ENCODE measurements at places on chromosomes 2 and 18. TPM values are rescaled to one million over a fixed set of nuclear protein-coding genes. Genes with fewer than 3 reads are reported as not detected.

DNA sequence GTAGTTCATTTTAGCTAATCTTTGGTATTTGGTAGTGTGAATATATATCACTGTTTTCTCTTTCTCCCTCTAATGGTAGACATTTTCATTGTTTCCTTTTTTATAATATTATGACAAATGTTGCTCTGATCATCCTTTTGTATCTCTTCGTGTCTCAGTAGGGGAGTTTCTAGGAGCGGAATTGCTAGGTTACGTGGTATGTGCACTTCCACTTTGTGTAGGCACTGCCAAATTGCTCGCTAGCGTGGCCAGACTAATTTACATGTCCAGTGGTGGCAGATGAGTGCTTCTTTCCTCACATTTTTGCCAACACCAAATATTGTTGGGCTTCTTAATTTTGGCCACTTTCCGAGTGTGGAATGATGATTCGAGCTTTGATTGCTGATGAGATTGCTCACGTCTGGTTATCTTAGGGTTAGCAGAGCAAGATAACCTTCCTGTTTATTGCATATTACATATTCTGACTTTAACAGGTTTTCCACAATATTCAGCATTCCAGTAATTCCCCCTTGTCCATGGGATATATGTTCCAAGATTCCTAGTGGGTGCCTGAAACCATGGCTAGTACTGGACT lies 30.4 kb upstream of the GREB1 start:
- DNase-seq, result no peak

Gene CACNB4
- total RNA-seq, result 2.9 TPM

DNA sequence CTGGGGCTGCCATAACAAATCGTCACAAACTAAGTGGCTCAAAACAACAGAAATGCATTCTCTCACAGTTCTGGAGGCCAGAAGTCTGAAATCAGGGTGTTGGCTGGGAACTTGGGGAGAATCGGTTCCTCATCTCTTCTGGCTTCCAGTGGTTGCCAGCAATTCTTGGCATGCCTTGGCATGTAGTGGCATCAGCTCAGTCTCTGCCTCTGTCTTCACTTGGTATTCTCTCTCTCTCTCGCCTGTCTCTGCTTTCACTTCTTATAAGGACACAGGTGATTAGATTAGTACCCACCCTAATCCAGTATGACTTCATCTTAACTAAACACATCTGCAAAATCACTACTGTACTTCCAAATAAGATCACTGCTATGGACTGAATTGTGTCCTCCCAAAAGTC lies 695.4 kb upstream of the ID2 start:
- DNase-seq, result no peak

GRCh38 chr2:103788951-103789350 lies 1027.1 kb downstream of the TMEM182 start:
- DNase-seq, result no peak

GRCh38 chr2:51697095-51697494 lies 665.2 kb upstream of the NRXN1 start:
- DNase-seq, result no peak

Gene LIPG
- total RNA-seq, result 11.0 TPM

Gene IL1B
- total RNA-seq, result not detected

DNA sequence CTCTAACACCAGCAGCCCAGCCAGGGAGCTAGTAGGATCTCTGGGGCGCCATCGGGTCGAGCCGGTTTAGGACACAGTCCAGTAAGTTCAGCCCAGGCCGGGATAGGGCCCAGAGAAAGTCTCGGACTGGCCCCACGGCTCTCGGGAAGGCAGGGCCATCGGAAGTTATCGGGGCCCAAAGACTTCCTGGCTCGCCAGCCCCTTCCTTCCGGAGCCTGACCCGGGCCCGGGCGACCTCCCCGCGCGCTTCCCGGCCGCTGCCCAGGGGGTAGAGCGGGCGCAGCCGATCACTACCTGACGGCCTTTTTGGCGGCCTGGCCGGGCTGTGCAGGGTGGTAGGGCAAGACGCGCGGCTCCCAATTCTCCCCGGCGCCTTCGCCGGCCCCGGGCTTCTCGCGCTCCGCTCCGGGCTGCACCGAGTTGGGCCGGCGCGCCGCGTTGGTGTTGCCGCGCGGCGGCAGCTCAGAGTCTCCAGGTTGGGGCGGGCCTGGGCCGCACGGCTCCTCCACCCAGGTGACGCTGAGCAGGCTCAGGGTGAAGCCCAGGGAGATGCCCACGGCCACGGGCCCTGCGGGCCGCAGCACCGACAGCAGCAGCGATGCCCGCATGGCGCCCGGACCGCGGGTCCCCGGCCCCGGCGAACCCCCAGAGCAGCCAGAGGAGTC lies 546 bp downstream of the CHPF start:
- DNase-seq, result no peak

GRCh38 chr18:51660188-51660715 lies 462.8 kb upstream of the MEX3C start:
- DNase-seq, result no peak

DNA sequence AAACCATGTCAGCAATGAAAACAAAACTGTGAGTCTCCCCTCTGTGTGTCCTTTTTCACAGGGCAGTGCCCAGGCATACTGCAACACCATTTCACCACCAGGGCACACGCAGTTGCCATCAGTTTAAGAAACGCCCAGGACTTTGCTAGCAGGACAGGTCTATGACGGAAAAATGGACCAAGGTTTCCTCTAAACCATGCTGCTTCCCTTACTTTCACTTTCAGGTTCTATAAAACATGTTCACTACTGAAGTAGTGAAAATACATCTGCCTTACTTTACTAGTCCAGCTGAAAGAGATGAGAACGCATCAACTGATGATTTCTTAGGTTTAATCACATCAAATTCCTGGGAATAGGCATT lies 110.5 kb downstream of the TCF4 start:
- peak; percentile 57 for DNase-seq

- DNase-seq, result no peak
Observed at GRCh38 chr2:101731221-101732054, 33.9 kb downstream of the MAP4K4 start.

Gene SCG2
- total RNA-seq, result 5.6 TPM

Gene SATB2
- 11.6 TPM for total RNA-seq

- peak; percentile 20 for DNase-seq
Observed at GRCh38 chr2:68487773-68488355, 20.5 kb downstream of the APLF start.

Measured in astrocyte (in vitro differentiated cells and primary cell).